Naive B cell (primary cell): ENCODE measurements at places on chromosomes 16 and 17.

- DNase-seq: peak; percentile 98
Observed at GRCh38 chr17:49677933-49678847, at the start of gene SPOP. TSS of gene SPOP (minus strand) at chr17:49678097. CDS start at chr17:49622810, 55,287 bp downstream.

DNA sequence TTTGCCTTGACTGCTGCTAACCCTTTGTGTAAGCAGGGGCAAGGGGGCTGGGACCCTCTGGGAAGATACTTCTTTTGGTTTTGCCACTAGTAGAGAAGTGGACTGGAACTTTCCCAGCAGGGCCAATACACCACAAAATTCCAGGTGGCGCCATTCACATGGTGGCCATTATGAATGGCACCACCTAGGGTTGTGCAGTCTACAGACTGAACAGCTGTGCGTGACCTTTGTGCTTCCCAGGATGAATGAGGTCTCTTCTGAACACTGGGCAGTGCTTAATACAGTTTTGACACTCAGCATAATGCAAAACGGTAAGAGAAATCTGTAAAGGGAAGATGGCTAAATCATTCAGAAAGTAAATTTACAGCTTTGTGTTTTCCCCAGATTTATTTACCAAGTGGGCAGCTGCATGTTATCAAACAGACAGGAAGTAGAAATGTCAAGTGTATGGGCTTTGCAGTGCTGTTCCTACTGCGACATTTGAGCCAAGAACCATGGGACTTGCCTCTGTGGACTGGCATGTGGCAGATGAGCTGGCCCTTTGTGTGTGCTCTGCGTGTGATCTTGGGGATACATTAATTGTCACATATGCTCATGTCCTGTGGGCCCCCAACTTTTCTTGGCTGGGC is 9.2 kb downstream of the SYT17 start:
- DNase-seq: no peak

DNA sequence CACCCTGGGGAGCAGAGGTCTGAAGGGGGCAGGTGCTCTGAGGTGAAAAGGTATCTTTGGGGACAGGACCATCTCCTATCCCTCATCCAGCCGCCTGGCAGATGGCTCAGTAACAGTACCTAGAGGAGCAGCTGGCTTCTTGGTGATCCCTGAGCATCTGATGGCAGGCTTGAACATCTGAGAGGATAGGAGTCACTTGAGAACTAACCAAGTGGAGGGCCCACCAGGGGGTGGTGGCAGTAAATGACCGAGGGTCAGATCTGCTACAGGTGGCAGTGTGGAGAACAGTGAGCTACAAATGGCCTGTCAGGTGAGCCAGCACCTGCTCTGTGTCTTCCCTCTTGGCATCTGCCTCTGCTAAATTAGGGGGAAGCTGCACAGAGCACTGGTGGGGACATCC is 13.8 kb downstream of the HROB start:
- DNase-seq: no peak

GRCh38 chr17:64505340-64506200 is 519 bp downstream of the DDX5 start:
- peak; percentile 86 for DNase-seq
